Cardiac muscle cell (in vitro differentiated cells and primary cell): ENCODE measurements at places on chromosomes 3 and 15.

DNA sequence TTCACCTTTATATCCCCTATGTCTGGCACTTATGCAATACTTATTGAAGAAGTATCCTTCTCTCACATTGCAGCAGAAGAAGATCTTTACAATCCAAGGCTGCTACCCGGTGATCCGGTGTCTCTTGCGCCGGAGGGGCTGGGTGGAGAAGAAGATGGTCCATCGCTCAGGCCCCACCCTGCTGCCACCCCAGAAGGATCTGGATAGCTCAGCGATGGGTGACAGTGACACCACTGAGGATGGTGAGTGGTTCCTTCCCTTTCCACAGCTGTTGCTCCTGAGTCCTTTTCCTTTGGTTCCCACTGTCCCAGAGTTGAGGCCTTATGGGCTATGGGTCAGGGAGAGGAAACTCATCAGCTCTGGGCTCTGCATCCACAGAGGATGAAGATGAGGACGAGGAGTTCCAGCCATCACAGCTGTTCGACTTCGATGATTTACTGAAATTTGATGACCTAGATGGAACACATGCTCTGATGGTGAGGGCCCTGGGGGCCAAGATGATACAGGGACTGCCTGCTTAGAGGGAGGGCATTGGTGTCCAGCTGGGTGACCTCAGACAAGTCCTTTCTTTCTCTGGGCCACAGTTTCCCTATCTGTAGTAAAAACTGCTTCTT, 2.9 kb downstream of the TTLL3 start:
- H3K36me3 ChIP-seq: no peaks in the 10 kb centered on the region
- peaks cover 11% of the 10 kb centered on the region for H3K4me1 ChIP-seq
- H3K4me3 ChIP-seq: no peak overlapping the region

- H3K4me3 ChIP-seq: no peak overlapping the region
- H3K27me3 ChIP-seq: no peaks in the 10 kb centered on the region
- H3K4me1 ChIP-seq: no peaks in the 10 kb centered on the region
- no peak for DNase-seq
- peaks cover 2% of the 10 kb centered on the region for H3K36me3 ChIP-seq
Measured at GRCh38 chr3:169091196-169091823, 572.2 kb downstream of the MECOM start.

DNA sequence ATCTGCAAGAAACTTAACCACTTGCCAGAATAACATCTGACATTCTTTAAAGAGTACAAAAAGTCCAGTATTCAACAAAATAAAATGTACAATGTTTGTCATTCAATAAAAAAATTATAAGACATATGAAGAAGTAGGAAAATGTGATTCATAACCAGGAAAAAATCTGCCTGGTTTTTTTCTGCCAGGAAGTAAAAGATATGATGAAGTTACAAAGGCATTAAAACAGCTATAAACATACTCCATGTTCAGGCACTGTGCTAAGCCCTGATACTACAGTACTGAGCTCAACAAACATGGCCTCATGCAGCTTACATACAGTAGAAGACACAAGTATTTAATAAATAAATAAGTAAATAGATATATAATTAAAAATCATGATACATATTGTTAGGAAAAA, 178.4 kb upstream of the STT3B start:
- H3K36me3 ChIP-seq: no peaks in the 10 kb centered on the region
- H3K4me3 ChIP-seq: no peak overlapping the region
- no peaks in the 10 kb centered on the region for H3K27me3 ChIP-seq
- DNase-seq: no peak
- no peak overlapping the region for H3K27ac ChIP-seq
- H3K4me1 ChIP-seq: no peaks in the 10 kb centered on the region

- no peak overlapping the region for H3K4me3 ChIP-seq
- no peaks in the 10 kb centered on the region for H3K36me3 ChIP-seq
- peaks cover 14% of the 10 kb centered on the region for H3K4me1 ChIP-seq
- no peaks in the 10 kb centered on the region for H3K27me3 ChIP-seq
- DNase-seq: no peak
Measured at GRCh38 chr3:24725514-24726255, 231.0 kb upstream of the THRB start.

- H3K36me3 ChIP-seq: no peaks in the 10 kb centered on the region
- no peaks in the 10 kb centered on the region for H3K27me3 ChIP-seq
- peak overlapping the region; percentile 75 for H3K4me3 ChIP-seq
- no peaks in the 10 kb centered on the region for H3K4me1 ChIP-seq
- H3K27ac ChIP-seq: no peak overlapping the region
Measured at GRCh38 chr3:56467108-56467507, 1.2 kb downstream of the ERC2 start.

GRCh38 chr3:11244121-11244677, 28.0 kb upstream of the ATG7 start:
- DNase-seq: peak; percentile 33
- H3K4me1 ChIP-seq: no peaks in the 10 kb centered on the region
- H3K27ac ChIP-seq: no peak overlapping the region
- no peaks in the 10 kb centered on the region for H3K36me3 ChIP-seq

DNA sequence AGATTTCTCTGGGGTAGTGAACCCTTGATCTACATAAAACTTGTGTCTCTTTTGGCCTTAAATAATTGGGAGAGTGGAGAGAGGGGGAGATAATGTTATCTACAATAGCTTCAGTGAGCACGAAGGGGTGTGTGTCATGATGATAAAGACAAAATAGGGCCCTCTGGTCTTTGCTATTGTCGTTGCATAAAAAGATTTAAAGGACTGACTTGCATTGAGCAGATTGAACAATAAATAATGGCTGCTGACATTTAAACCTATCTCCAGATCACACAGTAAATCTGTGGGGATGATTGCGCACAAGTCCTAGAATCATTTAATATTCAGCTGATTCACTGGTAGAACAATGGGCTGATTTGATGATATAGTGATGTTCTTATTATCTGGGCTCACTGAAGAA, 71.3 kb upstream of the GAP43 start:
- H3K27ac ChIP-seq: no peak overlapping the region
- H3K27me3 ChIP-seq: no peaks in the 10 kb centered on the region
- no peak for DNase-seq
- no peak overlapping the region for H3K4me3 ChIP-seq
- no peaks in the 10 kb centered on the region for H3K36me3 ChIP-seq
